ENCODE measurements at places on chromosomes 13 and 19. TPM values are rescaled to one million over a fixed set of nuclear protein-coding genes. Genes with fewer than 3 reads are reported as not detected.

Gene WDR88
- total RNA-seq = not detected

Gene SEMA6B
- 24.8 TPM for total RNA-seq

Gene APOC1
- total RNA-seq = 2.7 TPM

Gene SIGLEC12
- total RNA-seq = not detected

Gene PEX11G
- 2.0 TPM for total RNA-seq

Gene B3GNT3
- not detected for total RNA-seq

Gene CFAP97D2
- total RNA-seq = not detected

Gene KRI1
- 15.0 TPM for total RNA-seq

Gene MRPL57
- 20.1 TPM for total RNA-seq

Gene ELAVL3
- total RNA-seq = 0.24 TPM

Gene ZNF730
- total RNA-seq = 0.24 TPM

Gene ITM2B
- 557 TPM for total RNA-seq

Gene FUT2
- not detected for total RNA-seq

Gene SLC6A16
- total RNA-seq = 1.1 TPM

DNA sequence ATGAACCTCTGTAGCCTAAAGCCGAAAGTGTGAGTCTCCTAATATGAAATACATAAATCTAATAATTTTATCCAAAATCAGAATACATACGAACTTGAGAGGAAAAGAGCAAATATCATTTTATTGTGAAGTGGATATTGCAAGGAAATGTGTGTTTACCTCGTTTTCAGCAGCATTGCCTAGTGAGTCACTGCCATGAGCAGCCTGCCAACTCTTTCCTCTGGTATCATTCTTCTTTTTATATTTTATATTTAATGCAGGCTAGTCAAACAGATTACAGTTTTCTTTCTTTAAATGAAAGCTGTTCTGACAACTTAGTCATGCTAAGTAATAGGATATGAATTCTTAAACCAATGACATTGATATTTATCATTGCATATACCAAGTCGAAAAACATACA, 44.2 kb downstream of the EDNRB start:
- DNase-seq = no peak

GRCh38 chr19:1882089-1882785, 3.1 kb downstream of the ABHD17A start:
- no peak for DNase-seq

DNA sequence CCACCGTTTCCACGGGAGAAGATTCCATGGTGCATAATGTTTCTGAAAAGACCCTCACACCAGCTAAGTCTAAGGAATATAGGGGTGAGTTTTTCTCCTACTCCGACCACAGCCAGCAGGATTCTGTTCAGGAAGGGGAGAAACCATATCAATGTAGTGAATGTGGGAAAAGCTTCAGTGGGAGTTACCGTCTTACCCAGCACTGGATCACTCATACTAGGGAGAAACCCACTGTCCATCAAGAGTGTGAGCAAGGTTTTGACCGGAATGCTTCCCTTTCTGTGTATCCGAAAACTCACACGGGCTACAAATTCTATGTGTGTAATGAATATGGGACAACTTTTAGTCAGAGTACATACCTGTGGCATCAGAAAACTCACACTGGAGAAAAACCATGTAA, 19.1 kb downstream of the ZNF473 start:
- no peak for DNase-seq

DNA sequence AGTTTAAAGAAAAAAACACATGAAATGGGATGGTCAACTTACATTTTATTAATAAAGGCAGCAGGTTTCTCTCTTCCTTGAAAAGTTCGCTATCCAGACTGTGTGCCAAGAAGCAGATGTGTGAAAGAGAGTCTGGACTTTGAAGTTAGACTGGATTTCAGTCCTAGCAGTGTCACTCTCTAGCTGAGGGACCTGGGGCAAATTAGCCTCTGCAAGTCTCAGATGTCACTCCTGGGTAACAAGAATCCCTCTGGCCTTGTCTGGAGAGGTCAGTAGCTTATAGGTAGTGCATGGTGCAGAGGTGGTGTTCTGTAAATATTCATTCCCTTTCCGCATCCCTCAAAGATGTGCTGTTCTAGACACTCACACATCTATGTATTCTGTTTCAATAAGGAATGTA, 187.6 kb upstream of the RNF113B start:
- DNase-seq = no peak

DNA sequence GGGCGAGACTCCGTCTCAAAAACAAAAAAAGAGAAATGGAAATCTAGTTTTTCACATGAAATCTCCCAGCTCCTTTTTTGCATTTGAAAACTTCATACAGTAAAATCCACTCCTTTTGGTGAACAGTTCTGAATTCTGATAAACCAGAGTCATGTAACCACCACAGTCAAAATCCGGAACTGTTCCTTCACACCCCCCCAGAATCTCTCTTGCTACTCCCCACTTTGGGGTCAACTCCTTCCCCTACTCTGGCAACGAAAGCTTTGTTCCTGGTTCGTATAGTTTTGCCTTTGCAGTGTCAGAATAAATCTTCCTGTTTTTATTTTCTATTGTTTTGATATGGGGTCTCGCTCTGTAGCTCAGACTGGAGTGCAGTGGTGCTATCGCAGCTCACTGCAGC, 23.7 kb downstream of the RCN3 start:
- no peak for DNase-seq

- DNase-seq = no peak
Observed at GRCh38 chr19:35327642-35328041, 1.3 kb upstream of the CD22 start.

GRCh38 chr19:10929402-10929794, 787 bp downstream of the TIMM29 start:
- DNase-seq = no peak

GRCh38 chr19:48541813-48542212, 10.2 kb upstream of the SULT2B1 start:
- no peak for DNase-seq

GRCh38 chr13:58542530-58542929, 911.0 kb downstream of the PCDH17 start:
- DNase-seq = no peak

DNA sequence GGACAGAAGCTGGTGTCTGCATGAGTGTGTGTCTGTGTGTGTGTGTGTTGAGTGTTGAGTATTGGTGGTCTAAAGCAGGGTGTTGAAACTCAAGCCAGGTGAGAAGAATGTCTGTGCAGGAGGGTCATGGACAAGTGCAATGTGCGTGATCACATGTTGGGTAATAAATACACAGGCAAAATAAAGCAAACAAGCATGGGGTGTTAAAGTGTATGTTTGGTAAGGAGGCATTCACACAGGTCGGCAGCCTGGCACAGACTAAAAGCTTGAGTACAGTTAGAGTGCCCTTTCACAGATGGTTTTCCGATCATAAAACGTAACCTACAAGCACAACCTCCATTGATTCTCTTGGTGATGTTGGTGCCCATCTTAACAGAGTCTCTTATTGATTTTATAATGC, 476.9 kb upstream of the KLHL1 start:
- DNase-seq = no peak

DNA sequence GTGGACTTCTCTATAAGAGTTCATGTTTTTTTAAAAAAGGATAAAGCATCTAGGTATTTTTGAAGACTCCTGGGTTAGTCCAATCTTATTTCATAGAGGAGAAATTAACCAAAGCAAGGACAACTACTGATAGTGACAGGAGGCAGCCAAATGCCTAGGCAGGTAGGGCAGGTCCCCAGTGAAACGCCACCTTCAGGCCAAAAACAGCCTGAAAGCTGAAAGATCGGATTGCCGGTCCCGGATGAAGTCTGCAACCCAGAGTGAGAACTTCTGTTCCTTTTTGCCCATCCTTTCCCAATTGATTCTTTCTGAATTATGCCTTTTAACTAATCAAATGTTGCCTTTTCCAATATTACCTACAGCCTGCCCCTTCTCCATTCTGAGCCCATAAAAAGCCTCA, 6.1 kb upstream of the GGACT start:
- DNase-seq = no peak

- DNase-seq = peak; percentile 78
Observed at GRCh38 chr19:40612831-40613689, 11.9 kb downstream of the LTBP4 start.

GRCh38 chr19:29547361-29547960, 21.7 kb downstream of the VSTM2B start:
- no peak for DNase-seq

DNA sequence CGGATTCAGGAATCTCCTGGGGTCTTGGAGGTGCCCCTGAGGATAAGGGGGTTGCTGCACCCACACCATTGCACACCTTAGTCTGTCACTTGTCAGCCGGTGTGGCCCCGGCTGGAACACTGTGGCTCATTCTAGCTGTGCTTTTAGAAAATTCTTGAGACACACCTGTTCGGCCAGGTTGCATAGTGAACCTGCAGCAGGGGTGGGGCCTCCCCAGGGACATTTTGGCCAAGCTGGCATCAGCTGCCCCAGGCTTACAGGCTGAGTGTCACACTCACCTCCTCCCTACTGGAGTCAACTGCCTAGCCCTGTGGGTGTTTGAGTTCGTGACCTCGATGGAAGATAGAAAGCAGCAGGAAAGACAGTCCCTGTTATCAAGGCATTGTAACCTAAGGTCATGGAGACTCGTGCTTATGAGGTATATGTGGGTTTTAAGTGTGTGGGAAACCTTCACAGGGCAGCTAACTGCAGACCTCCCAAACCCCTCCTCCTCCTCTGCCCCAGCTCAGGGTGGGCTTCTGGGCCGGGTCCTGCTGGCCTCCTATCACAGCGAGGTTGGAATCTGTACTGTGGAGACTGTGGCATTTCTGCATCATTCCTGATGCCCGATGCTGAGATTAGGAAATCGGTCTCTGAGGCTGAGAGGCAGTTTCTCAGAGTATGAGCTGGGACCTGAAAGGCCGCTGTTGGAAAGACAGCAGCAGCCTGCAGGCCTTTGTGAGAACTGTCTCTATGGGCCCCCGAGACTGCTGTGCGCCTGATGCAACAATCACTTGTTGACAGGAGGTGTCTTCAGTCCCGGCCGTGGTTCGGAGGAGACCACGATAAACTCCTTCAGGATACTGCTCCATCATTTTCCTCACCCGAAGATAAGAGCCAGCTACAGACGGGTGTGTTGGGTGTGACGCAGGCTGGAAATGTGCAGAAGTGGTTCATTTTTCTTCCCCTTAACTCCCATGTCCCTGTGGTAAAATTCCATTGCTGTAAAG, 72.2 kb downstream of the ATP11A start:
- DNase-seq = peak; percentile 56

GRCh38 chr13:49368688-49369087, 75.2 kb downstream of the CAB39L start:
- DNase-seq = no peak

DNA sequence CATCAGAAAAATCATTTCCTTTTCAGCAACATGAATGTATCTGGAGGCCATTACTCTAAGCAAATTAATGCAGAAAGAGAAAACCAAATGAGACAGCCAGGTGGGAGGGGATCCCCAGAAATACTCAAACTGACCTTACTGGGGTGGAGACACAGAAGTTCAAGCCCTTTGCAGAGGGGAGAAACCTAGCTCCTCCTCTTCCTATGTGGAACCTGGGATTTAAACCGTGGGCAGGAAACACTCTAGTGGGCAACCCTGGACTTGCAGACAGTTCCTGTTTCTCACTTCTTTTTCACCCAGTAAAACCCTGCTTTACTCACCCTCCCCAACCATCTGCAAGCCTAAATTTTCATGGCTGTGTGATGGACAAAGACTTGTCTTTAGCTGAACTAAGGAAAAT, 61.3 kb downstream of the SLITRK6 start:
- DNase-seq = no peak

GRCh38 chr13:49786401-49787008, 6.0 kb downstream of the KPNA3 start:
- no peak for DNase-seq

DNA sequence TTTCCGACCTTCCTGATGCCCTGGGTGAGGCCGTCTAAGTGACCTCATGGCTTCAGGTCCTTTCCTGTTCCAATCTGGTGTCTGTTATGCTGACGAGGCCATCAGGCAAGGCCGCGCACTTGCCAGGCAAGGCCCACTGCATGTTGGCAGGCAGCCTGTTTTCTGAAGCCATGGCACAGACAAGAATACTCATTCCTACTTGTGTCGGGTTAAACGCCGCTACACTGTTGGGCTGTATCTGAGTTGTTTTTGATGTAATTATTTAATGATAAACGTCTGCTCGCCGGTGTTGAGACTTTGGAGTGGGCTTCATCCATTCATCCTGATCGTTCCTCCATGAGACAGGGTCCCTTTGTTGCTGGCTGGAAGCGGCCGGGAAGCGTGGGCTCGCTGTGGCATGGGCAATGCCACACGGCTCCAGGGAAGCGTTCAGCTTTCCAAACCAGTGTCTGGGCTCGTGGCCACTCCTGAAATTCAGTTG, 92.1 kb downstream of the ATP11A start:
- DNase-seq = peak; percentile 67

Data from left cardiac atrium (tissue), 4 donors.